ENCODE measurements at places on chromosomes 5 and 9.
A peak's percentile ranks its signal among the peaks of the same experiment; 100 is the strongest.

GRCh38 chr5:168121138-168121494, 170.3 kb upstream of the WWC1 start:
- DNase-seq, result no peak

DNA sequence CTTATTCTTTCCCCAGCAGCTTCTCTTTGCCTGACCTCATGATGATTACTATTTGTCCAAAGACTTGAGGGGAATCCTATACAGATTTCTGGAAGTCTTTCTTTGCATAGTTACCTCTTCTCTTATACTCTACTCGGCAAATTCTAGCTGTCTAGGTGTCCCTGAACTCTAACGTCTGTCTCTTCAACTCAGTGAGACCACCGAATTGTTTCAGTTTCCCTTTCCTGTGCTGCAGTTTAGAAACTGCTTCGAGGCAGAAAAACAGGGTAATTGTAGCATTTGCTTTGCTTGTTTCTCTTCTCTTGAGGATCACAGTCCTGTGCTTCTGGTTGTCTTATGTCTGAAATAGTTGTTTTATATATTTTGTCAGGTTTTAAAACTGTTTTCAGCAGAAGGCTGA, 14.8 kb downstream of the LVRN start:
- no peak for DNase-seq

DNA sequence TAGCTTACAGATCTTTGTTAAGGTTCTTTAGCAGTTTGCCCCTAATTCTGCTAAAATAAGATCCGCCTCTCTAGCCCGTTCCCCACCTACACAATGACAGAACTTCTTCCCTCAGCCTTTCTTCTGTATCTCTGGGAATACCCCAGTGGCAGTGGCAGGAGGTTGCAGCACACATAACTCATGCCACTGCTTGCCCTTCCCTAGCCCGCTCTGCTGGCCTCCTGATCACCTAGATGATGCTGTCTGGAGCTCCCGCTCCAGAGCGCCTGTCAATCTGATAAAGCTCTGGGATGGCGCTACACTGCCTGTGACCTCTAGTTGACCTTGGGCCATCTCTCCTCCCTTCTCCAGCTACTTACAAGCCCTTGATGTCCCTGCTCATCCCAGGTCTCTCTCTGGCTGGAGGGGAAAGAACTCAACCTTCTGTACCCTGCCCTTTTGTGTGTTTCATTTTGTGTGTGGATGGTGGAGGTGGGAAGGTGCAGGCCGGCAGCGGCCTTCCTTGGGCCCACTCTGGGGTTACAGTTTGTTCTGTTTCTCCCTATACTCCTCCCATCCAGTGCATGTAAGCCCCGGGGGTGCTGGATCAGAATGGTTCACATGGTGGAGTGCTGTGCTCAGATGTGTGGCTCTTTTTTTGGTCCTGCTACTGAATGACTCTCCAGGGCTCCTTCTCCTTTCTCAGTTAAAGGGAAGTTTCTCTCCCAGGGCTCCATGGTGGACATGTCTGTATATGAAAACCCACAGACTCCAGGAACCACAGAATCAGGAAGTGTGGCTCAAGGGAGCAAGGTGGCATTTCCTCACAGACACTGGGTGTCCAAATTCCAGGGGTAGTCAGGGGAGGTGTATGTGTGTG, 29.1 kb downstream of the MTX3 start:
- no peak for DNase-seq

DNA sequence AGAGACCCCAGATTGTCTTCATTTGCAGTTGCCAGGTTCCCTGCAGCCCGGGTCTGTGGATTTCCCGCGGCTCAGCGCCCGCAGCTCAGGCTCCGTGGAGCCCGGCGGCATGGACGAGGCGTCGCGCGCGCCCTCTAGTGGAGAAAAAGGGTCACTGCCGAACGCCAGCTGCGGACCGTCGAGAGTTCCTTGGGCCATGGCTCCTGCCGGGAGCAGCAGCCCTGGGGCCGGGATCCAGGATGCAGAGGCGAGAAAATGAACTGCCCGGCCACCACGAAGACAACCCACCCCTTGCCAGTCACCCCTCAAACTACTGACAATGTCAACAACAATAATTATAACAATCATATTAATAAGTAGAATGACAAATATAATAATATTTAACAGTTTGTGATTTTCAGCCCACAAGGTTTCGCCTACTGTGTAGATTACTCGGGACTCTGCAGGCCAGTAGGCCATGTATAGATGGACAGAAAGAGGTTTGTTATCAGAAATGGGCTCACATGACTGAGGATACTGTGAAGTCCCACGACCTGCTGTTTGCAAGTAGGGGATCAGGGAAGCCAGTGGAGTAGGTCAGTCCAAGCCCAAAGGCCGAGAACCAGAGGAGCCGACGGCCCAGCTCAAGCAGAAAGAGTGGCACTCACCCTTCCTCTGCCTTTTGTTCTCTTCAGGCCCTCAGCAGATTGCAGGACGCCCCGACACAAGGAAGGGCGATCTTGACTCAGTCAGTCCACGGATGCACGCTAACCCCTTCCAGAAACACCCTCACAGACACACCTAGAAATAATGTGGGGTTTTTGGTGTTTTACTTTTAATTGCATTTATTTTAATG, 43.1 kb downstream of the BOD1 start:
- DNase-seq, result peak; percentile 58

DNA sequence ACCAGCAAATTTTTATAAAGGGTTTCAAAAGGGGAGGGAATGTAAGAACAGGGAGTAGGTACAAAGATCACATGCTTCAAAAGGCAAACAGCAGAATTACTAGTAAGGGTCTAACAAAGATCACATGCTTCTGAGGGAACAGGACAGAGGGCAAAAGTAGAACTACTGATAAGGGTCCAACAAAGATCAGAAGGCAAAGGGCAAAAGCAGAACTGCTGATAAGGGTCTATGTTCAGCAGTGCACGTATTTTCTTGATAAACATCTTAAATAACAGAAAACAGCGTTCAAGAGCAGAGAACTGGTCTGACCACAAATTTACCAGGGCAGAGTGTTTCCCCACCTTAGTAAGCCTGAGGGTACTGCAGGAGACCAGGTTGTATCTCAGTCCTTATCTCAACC, 469.5 kb upstream of the PIK3R1 start:
- no peak for DNase-seq

- DNase-seq, result no peak
Observed at GRCh38 chr9:72149231-72149975, at the start of gene GDA. TSS of gene GDA (plus strand) at chr9:72149440. CDS start at chr9:72149560, 120 bp downstream.

DNA sequence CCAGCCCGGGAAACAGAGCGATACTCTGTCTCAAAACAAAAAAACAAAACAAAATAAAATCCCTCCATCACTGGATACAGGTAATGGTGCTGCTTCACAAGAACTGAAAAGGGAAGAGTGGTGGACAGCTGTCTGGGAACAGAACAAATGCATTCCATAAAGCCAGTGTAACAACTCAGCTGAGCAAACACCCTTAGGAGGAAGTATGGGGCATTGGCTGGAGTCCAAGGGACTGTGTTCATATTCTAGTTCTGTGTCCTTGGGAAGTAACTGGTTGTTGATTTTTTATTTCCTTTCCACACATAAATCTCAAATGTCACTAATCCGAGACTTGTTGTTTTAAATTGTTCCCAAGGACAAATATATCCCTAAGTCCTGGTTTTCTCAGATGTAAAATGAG, 38.3 kb downstream of the HTR1A start:
- no peak for DNase-seq

DNA sequence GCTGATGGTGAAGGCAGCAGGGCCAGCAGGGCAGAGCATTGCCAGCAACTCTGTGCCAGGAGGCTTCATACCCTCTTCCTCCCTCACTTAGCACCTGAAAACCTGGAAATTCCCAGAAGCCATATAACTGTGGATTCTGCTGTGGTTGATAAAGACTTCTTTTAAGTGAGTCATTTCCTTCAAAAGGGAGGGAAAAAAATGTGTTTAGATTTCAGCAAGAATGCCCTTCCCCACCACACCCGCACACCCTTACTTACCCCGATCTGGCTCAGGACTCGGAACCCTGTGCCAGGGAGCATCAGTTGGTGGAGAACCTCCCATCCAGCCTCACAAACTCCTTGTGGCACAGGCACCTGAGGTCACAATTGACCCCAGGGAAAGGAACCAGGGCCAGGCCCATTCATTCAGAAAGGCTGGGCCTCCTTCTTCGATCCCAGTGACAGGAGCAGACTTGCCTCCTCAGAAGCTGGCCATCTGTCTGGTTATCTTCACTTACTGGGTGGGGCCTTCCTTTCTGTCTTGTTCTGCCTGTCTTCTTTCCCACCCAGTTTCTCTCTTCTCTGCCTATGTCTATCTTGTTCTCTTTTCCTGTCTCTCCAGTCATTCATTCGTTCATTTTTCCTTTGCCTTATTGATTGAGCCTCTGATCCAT, 62.6 kb downstream of the PLAC8L1 start:
- no peak for DNase-seq

All from activated CD4-positive, alpha-beta T cell treated with anti-CD3 and anti-CD28 coated beads for 4 hours (primary cell).